Naive thymus-derived CD4-positive, alpha-beta T cell (primary cell): ENCODE measurements at places on chromosomes 4 and X. TPM values are rescaled to one million over a fixed set of nuclear protein-coding genes. Genes with fewer than 3 reads are reported as not detected.

DNA sequence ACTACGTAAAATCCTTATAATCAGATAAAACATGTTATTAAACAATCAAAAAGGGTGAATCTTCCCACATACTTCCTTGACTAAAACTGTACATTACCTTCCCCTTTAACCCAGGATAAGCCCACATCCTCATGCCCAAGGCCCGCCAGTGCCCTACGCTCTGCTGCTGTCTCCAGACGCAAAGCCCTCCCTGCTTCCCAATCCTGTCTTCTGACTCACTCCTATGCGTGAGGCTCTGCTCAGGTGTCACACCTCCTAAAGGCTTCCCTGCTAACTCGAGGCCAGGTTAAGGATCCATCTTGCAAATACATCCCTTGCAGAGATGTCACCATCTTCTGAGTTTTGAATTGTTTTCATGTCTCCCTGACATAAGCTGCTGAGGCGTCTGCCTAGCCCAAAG lies 61.6 kb downstream of the STX18 start:
- DNase-seq: no peak

MFAP3L gene
- total RNA-seq: 2.0 TPM

ARSJ gene
- total RNA-seq: 0.24 TPM

DNA sequence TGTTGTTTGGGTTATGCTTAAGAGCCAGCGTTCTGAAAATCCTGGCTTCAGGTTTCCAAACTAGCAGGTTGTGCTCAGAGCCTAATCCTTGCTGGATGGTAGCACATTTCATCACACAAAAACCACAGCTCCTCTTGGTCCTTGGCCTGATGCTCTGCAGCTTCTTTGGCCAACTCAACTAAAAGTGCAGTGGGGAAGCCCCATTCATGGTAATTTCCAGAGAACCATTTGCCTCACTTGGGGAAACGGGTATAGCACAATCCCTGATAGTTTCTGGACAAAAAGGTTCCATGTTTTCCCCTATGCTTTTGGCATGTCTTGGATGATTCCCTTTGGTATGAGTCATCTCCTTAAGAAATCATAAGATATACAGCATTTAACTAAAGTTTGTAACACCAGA lies 78.7 kb downstream of the SYNPO2 start:
- no peak for DNase-seq

GRCh38 chr4:105184316-105184980 lies 37.8 kb downstream of the TET2 start:
- no peak for DNase-seq
